ENCODE measurements at places on chromosomes 7 and 10.

GRCh38 chr10:34758447-34758996, 56.6 kb downstream of the PARD3 start:
- peak; percentile 34 for DNase-seq

- DNase-seq, result no peak
These were observed 56.2 kb downstream of the HK1 start for GRCh38 chr10:69334302-69335062.

- DNase-seq, result no peak
These were observed 249.2 kb downstream of the PARD3 start for GRCh38 chr10:34565934-34566333.

GRCh38 chr7:46695051-46695708, 774.1 kb upstream of the IGFBP3 start:
- DNase-seq, result no peak

DNA sequence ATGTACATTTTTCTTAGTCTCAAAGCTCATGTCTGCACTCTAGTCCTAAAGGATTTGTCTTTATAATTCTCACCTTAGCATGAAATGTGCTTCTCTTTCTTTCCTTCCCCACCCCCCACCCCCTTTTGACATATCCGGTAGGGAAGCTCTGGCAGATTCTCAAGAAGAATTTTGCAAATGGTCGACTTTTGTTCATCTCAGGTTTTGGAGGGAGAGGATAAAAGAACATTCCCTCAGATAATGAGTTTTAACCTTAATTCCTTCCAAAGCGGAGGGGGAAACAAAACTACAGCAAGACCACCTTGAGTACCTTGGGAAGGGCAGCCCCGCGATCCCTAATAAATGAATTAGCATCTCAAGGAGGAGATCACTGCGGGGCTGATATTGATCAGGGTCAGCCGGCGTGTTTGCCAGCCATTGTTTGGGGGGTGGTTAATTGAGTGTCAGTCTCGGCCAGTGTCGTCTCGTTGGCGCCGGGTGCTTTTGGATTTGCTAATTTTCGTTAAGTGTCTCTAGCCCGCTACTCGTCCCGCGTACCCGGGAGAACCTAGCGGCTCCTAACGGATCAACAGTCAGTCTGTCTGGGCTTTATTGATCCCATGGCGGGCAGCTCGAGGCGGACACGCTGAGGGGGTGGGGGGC, 874 bp upstream of the BAMBI start:
- no peak for DNase-seq

DNA sequence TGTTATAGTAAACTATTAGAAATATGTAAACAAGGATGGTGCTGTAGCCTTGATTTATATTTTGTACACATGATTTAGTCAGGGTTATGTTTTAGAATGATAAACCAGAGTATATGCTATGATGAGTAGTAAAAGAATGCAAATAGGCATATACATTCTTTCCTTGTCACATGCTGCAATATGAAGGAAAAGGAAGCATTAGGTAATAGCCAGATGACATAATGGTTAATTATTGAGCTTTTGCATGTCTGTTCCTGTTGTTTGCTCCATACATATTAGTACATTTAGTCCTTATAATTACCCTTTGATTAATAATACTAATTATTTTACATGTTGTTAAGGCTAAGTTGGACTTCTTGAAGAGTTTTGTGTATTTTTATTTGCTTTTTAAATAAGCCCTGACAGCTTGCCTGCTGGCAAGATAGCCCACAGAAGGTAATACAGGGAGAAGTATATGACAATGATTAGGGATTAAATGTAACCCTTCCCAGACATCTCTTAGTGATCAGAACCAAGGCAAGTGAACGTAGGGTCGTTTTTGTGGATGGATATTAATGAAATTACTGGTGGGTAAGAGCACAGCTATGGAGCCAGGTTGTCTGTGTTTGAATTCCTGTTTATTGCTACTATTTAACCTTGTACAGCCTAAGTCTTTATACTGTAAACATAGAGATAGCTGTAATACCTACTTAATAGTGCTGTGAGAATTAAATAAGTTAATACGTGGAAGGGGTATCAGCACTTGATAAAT, 68.4 kb downstream of the PHTF2 start:
- DNase-seq, result no peak

- peak; percentile 3 for DNase-seq
These were observed 122.3 kb upstream of the MDFIC start for GRCh38 chr7:114799628-114800028.

DNA sequence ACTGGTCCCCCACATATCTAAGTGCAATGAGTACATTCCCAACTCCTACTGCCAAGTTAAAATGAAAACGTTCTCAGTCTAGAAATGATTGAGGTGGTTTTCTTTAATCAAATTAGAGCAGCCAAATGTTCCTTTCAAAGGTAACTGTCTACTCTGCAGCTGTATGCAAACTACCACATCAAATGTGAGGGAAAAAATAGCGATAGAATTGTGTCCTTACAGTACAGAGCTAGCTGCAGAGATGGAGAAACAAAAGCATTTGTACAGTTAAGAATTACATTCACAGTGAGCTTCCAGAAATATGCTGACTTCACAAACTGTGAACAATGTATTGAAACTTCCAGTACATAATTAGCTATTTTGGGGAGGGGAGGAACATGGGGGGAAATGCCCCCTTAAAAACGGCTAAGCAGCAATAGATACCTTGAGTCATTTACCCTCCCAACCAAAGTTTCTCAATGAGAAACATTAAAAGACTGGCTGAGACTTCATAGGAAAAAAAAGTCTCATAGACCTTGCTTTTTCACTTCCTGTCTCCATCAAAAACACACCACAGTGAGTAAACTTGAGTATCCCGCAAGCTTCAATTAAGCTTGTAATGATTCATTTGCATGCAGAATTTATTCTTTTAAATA, 22.9 kb downstream of the CDK6 start:
- peak; percentile 82 for DNase-seq

GRCh38 chr7:3117488-3118231, 74.0 kb upstream of the CARD11 start:
- DNase-seq, result no peak

GRCh38 chr10:125020871-125021270, 78.9 kb downstream of the ZRANB1 start:
- no peak for DNase-seq

GRCh38 chr7:150648353-150649079, 16.3 kb upstream of the GIMAP6 start:
- no peak for DNase-seq

DNA sequence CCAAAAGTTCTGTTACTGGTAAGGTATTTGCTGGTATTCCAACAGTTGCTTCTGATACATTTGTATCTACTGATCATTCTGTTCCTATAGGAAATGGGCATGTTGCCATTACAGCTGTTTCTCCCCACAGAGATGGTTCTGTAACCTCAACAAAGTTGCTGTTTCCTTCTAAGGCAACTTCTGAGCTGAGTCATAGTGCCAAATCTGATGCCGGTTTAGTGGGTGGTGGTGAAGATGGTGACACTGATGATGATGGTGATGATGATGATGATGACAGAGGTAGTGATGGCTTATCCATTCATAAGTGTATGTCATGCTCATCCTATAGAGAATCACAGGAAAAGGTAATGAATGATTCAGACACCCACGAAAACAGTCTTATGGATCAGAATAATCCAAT, 131.0 kb downstream of the AASS start:
- no peak for DNase-seq

- DNase-seq, result no peak
These were observed 177.7 kb downstream of the SH3PXD2A start for GRCh38 chr10:103677486-103678177.

DNA sequence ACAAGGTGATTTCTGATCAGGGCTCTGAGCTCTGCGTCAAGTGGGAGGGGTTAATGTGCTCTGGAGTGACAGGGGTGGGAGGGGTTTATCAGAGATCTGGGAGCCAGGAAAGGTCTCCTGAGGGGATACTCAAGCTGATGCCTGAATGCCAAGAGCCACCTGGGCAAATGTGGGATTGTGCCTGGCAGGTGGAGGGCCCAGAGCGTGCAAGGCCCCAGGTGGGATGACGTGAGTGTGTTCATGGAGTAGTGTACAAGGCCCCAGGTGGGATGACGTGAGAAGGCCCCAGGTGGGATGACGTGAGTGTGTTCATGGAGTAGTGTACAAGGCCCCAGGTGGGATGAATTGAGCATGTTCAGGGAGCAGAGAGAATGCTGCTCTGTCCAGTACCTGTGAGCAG, 610.3 kb downstream of the PTPRN2 start:
- DNase-seq, result no peak

- DNase-seq, result no peak
These were observed 493.3 kb upstream of the SORCS1 start for GRCh38 chr10:107657851-107658250.

DNA sequence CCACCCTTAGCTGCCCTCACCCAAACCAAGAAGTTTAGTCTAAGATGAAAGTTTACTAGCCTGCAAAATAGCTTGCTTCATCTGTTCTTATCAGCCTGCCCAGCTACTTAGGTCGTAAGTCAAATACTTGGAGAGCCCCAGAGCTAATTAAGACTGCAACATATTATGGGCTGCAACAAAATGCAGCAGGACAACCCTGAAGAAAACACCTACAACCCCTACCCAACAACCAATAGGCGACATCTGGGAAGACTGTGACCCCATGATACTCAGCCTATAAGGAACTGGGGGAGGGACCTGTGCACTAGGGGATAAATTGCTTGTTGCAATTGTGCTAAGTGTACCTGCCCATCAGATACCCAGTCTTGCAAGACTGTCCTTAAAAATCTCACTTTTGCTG, 64.1 kb downstream of the LYZL2 start:
- DNase-seq, result no peak

GRCh38 chr7:123271231-123271630, 71.5 kb upstream of the SLC13A1 start:
- no peak for DNase-seq

DNA sequence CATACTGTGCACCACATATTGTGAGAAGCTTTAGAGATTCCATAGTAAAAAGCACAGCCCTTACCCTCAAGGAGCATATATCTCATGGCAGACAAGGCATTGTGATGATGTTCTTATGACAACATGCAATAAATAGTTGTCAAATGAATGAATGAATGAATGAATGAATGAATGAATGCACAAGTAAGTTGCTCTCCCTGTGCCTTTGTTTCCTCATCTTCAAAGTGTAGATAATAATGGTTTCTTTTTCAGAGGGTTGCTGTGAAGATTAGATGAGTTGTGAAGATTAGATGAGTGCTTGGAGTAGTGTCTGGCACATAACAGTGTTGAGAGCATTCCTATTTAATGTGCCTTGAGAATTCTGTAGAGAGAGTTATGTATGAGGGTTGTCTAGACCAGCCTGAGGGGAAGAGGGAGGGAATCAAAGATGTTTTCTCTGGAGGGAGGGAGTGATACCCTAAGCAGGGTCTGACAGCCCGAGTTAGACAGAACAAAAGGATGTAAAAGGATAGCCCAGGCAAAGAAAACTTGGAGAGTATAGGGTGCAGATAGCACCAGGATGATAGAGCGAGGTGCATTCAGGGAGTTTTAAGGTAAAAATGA, 217.2 kb downstream of the RELN start:
- DNase-seq, result no peak

DNA sequence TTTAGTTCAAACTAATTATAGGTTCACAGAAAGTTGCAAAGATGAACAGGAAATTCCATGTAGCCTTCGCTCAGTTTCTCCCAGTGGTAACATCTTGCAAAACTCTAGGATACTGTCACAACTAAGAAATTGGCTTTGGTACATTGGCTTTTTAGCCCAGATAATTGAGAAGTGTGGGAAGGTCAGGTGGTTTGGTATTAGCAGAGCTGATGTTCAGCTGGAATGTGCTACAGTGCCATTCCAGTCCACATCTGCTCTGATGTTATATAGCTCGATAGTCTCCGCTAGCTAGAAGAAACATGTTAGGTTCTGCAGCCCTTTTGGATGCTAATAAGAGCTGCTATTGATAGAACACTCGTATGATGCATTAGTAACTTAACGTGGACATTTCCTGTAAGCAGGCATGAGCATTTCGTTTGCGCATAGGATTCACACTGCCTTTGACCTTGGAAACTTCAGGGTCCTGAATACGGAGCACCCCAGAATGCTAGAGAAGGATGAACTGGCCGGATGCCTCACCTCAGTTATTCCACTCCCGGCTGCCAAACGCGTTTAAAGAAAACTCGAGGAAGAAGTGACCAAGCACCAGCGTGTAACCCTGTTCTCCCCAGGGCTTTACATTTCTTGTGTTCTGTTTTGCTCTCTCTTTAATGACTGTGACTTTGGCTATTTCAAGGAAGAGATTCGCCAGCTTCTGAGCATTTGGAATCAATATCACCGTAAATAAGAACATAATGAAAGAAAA, 271.4 kb downstream of the GALNT17 start:
- DNase-seq, result no peak

- DNase-seq, result no peak
These were observed 147.1 kb upstream of the ASAH2 start for GRCh38 chr10:50398381-50398780.

GRCh38 chr10:61663466-61663865, 737 bp downstream of the CABCOCO1 start:
- DNase-seq, result no peak

DNA sequence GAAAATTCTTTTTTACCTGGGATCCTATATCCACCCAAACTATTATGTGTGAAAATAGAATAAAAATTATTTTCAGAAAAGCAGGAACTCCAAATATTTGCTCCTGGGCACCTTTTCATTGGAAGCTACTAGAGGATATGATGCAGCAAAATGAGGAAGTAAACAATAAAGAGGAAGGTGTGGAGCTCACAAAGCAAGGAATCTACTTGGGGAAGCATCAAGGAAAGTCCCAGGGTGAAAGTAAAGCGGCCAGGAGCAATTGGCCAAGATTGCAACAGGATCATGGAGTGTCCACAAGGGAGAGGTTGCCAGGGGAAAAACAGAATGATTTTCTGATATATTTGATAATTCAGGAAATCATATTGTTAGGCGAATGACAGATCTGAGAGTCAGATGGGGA, 80.8 kb downstream of the CARD11 start:
- DNase-seq, result no peak

GRCh38 chr7:37448011-37448635, 541 bp downstream of the ELMO1 start:
- no peak for DNase-seq

DNA sequence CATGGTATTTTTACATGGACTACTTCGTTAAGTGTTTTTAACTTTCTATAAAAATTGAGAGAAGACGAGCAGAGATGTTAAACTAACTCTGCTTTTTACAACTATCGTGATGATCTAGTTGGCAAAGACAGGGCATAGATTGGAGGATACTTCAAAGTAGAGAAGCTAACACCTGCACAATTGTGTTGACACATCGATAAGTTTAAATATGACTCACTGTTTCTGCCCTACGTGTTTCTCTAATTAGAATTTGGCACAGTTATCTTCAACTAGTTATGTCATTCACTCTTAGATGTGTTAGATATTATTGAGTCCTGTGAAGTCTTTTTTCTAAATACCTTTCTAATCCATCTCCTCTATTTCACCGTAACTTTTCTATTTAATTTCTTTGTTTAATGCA, 68.5 kb upstream of the FERD3L start:
- DNase-seq, result no peak

- DNase-seq, result no peak
These were observed 11.6 kb upstream of the LIPF start for GRCh38 chr10:88652616-88653015.

DNA sequence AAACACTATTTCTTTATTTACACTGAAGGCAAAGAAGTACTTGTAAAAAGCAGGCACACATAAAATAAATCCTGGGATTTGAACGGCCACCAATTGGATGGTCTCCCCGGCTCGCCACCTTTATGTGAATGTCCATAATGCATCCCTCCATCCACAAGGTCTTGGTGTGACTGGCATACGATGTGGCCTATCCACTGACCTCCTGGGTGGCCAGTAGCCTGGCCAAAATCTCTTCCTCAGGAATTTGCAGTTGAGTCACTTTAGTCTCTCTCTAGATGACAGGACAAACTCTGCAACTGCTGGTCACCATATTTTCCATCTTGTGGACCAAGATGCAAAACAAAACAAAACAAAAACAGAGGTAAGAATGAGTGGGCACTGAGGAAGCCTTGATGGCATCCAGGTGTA, 39.1 kb downstream of the CDK1 start:
- DNase-seq, result no peak
